Brain microvascular endothelial cell (primary cell): ENCODE measurements at places on chromosomes 4 and X.

GRCh38 chr4:16573206-16573605, 325.2 kb downstream of the LDB2 start:
- no peak for DNase-seq

GRCh38 chr4:159563257-159563656, 460.4 kb downstream of the RAPGEF2 start:
- no peak for DNase-seq

GRCh38 chr4:112509243-112510141, 6.5 kb downstream of the NEUROG2 start:
- no peak for DNase-seq

- no peak for DNase-seq
Measured at GRCh38 chrX:124679199-124679598, 332.8 kb downstream of the SH2D1A start.

DNA sequence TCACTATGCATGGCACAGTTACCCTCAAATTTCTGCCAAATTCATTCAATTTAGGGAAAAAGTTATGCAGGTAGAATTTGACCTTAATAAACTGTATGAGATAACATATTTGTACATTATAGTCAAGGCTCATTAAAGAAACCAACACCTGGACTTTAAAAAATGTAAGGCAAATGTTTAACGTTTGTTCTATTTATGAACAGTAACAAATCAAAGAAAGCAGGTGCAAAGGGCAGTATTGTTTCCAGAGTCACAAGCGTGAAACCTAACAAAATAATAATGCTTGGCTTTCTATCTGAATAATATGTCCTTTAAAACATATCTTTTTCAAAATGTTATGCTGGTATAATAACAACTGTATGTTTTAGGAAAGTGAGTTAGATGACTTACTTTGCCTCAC, 41.2 kb downstream of the LIN54 start:
- no peak for DNase-seq

DNA sequence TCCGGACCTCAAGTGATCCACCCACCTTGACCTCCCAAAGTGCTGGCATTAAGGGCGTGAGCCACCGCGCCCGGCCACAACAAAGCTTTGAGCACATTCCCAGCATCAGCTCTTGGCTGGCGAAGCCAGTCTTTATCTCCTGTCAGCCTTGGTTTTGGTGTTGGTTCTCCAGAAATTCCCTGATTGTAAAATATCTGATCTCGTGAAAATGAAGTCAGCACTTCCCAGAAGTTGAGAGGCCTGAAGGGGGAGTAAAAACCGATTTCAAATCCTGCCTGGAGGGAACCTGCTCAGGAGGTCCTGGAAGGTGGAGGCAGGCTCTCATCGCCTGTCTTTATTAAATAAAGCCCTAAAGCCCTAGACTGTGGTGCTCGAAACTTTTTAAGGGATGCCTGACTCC, 33.6 kb downstream of the PTTG2 start:
- no peak for DNase-seq

DNA sequence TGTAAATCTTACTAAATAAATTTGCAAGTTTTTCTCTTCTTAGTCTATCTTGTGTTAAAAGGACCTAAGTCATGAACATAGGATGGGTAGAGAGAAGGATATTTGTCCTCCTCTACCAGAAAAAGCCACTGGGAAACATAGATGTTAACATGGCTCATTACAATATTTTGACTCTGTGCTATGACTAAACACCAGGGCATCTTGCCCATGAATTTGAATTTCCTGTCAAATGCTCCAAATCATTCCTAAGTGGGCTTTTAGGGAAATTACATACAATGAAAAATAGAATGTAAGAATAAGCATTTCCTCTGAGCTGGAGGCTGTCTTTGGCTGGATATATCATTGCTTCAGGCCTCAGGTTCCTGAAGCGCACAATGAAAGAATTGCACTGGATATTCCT, 39.1 kb downstream of the ANOS1 start:
- no peak for DNase-seq

DNA sequence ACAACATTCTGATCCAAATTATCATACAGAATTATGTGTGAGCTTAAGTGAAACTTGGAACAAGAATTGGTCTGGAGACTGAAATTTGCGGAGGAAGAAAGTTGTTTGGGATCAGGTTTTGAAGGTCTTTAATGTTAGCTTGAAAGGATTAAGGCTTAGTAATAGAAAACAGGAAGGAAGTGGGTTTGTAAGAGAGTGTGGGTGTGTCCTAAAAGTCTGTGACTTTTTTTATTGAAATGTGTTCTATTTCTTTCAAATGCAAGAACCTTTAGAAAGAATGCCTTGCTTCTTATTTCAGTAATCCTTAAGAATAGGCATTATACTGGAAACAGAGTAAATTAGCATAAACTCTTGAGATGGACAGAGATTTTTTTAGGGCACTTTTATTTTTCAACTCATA, 198.0 kb downstream of the GALNTL6 start:
- no peak for DNase-seq

DNA sequence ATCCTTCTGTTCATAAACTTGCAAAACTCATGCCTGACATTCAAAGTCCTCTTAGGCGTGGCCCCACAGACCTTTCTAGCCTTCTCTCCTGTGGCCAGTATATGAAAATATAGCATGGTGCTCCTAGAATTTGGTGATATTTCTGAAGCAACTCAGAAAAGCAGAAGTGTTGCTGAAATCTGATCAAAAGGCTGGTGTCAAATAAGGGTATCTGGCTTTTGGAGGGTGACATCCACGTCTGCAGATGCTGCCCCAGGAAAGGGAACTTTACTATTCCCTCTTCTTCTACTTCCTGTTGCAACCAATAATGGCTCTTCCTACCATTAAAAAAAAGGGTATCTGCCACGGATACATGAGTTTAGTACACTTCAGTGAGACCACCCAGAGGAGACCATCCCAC, 83.9 kb upstream of the RPS6KA3 start:
- DNase-seq = no peak

GRCh38 chrX:151039351-151039750, 56.2 kb downstream of the HMGB3 start:
- DNase-seq = no peak

GRCh38 chr4:153257151-153257620, 52.9 kb downstream of the TRIM2 start:
- peak; percentile 83 for DNase-seq

DNA sequence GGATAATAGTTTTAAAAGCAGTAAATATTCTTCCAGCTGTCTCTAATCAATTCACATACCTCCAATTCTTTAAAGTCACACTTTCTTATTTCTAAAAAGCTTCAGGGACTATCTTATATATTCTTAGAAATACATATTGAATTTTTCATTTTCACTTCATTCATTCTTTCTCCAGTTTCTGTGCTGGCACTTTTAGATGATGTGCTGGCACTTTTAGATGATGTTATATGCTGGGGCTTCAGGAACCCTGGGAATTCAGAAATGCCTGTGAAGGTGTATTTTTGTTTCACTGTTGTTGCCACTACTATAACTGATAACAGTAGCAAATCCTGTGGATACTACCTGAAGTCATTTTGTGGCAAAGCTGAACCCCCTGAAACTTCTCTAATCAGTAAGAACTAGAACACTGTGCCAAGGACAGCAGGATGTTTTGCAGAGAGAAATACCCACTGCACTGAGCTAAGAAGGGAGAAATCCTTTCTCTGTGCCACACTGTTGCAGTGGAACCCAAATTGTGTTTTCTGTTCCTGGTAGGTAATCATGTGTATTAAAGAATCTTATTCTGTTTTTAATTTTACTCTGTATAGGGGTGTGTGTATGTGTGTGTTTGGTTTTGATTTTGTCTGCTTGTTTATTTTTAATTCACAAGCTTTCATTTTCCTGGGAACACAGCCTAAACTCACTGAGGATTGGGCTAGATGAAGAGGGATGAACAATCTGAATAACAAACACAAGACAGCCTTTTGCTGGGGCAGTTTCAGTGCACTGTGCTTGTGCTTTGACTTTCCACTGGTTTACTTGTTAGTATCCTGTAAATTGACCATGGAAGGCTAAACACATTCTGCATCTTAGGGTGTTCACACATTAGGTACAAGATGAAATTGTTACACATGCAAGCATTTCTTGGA, 898.3 kb downstream of the CCSER1 start:
- DNase-seq = no peak

DNA sequence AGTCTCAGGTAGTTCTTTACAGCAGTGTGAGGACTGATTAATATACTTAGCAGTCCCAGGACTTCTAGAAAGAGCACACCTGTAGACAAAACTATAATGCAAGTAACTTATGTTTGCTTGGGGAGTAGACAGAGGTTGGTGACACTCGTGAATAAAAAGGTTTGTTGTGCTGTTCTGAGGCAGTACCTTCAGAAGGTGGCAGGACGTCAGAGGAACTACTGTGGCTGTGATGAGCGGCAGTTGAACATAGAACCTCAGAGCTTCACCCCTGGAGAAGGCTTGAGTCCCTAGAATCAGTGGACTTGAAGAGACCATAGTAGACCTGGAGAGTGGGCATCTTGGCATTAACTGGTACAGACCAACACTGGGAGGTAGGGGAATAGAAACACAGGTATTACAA, 3.3 kb upstream of the GBA3 start:
- no peak for DNase-seq

- peak; percentile 35 for DNase-seq
Measured at GRCh38 chrX:102950908-102951866, 14.1 kb downstream of the RAB40AL start.

DNA sequence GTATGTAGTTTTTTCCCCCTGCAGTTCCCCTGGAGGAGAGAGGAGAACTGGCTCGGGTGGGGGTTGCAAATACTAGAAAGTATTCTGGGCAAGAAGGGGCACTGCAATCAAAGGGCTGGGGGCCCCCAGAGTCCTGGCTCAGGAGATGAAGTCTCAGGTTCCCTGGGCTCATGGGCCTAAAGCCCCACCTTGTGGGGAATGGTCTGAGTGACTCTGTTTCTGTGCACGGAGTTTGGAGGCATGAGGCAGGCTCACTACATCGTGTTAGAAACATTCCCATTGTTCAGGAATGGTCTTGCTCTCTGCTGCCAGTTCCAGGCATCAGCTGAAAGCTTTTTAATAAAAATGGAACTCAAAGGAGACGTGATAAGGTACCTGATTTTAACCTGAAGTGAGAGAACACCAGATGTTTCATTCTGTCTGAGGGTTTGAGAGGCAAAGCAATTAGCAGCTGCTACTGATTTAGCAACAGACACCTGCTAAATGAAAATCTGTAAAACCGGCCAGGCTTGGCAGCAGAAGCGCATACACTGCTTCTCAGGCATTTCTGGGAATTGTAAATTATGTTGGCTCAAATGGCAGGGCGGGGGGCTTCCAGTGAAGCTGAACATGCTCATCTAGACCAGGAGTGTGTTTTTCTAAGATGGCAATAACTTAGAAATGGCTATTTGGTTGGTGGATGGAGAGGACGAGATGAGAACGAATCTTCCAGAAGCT, 122.7 kb downstream of the TMEM164 start:
- no peak for DNase-seq
